ENCODE measurements at places on chromosomes 3 and 15.

DNA sequence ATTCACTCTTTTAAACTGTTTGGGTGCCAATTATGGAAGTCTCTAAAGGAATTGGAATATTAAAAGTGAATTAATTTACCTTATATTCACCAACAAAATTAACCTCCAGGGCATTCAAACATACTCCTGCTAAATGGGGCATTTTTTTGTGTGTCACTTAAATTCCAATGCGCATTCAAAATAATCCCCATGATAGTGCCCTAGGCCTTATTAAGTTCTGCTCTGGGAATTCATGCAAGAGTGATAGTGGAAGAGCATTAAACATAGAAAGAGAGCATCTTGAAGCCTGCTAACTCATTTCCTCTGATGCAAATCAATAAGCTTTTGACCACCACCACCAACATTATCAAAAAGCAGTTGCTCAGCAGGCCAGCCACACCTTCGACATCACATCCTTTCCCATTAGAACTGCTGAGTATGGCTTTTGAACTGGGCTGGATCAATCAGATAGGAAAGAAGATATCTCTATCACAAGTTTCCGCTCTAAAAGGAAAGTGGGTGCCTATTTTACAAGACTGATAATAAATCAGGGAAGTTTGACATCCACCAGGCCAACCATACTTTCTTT is 156.7 kb downstream of the TMCO5A start:
- peak; percentile 28 for DNase-seq

GRCh38 chr15:51887887-51888592 is 58.6 kb downstream of the TMOD3 start:
- DNase-seq, result no peak

GRCh38 chr15:58227706-58228543 is 89.7 kb downstream of the AQP9 start:
- DNase-seq, result peak; percentile 53

GRCh38 chr3:121896823-121897222 is 2.6 kb downstream of the SLC15A2 start:
- no peak for DNase-seq

DNA sequence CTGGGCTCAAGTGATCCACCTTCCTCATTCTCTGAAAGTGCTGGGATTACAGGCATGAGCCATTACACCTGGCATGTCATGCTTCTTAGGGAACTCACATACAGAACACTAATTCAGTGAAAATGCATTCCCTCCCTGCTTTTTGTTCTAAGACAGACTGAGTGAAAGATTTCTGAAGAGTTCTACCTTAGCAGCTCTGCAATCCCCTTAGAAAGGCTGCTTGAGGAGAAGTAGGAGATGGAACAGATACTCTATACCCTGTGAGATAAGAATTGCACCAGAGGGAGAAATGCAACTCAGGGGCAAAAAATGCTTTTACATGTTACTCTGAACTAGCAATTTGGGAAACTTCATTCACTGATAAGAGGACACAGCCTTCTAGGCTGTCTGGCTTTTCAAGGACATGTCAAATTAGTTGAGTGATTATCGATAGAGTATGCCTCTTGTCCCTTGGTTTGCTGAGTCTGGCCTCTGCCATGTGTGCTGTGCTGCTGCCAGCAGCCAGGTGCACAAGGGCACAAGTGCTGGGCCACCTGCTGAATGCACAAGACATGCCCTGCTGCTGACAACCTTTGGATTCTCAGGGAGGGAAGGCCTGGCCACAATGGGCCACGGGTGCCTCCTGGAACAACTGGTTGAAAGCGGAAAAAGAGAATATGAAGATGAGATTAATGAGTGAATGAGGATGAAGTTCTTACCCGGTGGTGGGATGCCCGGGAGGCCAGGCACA is 17.8 kb downstream of the UQCC5 start:
- no peak for DNase-seq

GRCh38 chr3:20645340-20645739 is 459.3 kb upstream of the SGO1 start:
- no peak for DNase-seq

All from common myeloid progenitor, CD34-positive (primary cell).